ENCODE measurements at places on chromosomes 2 and 18.
A peak's percentile ranks its signal among the peaks of the same experiment; 100 is the strongest.

DNA sequence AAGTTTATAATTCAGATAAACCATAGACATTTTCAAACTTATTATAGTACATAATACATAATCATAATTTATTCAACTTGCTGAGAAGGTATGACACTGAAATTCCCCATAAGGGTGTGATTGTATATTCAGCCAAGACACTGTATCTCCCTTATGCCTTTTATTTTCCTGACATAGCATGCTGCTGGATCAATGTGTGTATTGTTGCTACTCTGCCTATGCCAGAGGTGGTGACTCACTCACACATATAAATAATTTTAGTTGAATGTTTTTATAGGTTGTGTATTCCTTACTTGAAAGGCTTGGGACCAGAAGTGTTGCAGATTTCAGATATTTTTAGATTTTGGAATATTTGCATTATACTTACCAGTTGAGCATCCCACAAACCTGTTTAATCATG is 86.8 kb downstream of the VRK2 start:
- no peak for DNase-seq

DNA sequence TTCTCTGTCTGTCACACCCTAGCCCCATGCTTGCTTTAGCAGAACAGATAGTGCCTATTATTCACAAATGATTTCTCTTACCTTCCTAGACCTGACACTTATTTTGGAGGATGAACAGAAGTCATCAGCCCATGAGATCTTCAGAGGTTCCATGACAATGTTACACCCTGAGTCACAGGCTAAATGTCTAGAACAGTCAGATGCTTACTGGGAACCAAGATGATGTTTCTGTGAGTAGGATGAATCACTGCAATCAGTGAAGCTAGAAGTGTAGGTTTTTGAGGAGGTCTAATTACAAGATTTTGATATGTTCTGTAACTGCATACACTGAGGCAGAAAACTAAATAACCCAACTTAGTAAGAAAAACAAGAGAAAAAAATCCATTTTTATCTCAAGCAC is 123.0 kb upstream of the THUMPD2 start:
- DNase-seq = no peak

- no peak for DNase-seq
Measured at GRCh38 chr2:44889096-44889495, 52.4 kb upstream of the SIX3 start.

GRCh38 chr2:70460333-70460732 is 93.3 kb downstream of the TGFA start:
- no peak for DNase-seq

- DNase-seq = no peak
Measured at GRCh38 chr18:32459361-32460101, 11.2 kb downstream of the GAREM1 start.

- peak; percentile 81 for DNase-seq
Measured at GRCh38 chr2:221573430-221574230, 1.5 kb upstream of the EPHA4 start.

- no peak for DNase-seq
Measured at GRCh38 chr18:43800584-43800983, 523.3 kb upstream of the SYT4 start.
